Activated CD4-positive, alpha-beta T cell treated with anti-CD3 and anti-CD28 coated beads, Interleukin-2, amount 50 U/mL, for 16 hours (primary cell): ENCODE measurements at places on chromosomes 11 and 22.

DNA sequence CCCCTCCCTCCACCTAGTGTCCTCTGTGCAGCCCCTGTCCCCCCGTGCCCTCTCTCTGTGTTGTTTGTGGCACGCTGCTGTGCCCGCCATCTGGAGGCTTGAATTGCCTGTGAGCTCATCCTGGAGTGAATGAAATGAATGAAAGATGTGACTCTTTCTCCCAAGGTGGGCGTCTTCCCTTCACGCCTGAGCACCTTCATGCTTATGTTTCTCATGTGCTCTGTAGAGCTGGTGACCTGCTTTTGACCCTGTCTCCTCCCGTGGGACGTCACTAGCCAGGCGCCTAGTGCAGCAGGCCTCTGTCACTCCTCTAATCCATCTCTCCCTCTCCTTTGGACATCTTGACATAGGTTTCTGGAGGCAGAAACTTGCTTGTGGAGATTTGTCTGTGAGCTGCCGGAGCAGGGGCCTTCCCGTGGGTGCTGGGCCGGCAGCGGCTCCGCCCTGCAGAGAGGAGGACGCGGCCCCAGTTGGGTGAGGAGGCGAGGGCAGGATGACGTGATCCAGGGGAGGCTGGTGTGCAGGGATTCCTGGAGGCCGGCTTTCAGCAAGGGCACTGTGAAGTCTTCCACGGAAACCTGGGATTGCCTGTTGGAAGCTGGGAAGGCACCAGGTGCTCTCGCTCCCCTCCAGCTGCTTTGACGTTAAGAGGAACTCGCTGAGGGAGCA, 40.6 kb downstream of the MUC6 start:
- DNase-seq = no peak

- DNase-seq = peak; percentile 71
These were observed 68.4 kb downstream of the IGLL5 start for GRCh38 chr22:22955866-22956535.

- no peak for DNase-seq
These were observed 1353.3 kb downstream of the FAM181B start for GRCh38 chr11:81380395-81380794.

DNA sequence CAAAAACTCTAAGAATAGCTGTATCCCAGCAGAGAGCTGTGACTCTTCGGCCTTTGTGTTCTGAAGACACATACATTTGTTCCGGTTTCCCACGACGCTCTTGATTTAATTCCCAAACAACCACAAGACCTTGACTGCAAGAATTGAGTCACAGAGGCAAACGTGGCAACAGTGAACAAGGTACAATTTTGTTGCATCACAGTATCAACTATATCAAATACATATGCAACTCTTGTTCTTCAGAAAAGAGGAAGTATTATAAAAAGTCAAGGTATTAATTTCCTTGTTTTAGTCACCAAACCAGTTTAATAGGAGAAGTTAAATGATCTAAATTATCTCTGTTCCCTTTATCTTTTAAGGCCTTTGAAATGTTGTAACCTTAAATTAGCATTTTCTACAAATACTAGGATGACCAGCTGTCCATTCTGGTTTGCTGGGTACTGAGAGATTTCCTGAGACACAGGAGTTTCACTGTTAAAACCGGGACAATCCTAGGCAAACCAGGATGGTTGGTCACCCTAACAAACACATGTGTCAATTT, 11.1 kb downstream of the HPS5 start:
- DNase-seq = no peak
